CD4-positive, alpha-beta T cell treated with Interleukin-6 at 100 ng/mL for 8 hours (primary cell): ENCODE measurements at places on chromosomes 11 and 22.

GRCh38 chr11:73414977-73415651 lies 38.9 kb downstream of the RELT start:
- DNase-seq = no peak

DNA sequence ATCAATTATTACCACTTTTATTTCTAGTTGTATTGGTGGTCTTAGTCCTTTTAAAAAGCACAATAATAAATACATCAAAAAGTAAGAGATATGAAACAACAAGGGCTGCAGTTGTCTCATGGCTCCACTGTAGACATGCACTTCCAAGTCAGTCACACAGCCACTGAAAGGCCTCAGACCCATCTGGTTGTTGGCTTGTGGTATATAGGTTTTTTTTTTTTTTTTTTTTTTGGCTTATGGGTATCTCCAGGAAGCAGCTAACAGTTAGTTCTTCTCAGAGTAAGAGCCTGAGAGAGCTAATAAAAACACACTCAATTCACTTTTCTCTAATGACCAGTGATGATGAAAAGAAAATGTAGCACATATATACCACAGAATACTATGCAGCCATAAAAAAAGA lies 6.0 kb upstream of the OR52E6 start:
- DNase-seq = no peak

- DNase-seq = no peak
Measured at GRCh38 chr11:128018692-128019091, 568.7 kb downstream of the ETS1 start.

- DNase-seq = no peak
Measured at GRCh38 chr11:124978316-124978715, 24.3 kb downstream of the CCDC15 start.

DNA sequence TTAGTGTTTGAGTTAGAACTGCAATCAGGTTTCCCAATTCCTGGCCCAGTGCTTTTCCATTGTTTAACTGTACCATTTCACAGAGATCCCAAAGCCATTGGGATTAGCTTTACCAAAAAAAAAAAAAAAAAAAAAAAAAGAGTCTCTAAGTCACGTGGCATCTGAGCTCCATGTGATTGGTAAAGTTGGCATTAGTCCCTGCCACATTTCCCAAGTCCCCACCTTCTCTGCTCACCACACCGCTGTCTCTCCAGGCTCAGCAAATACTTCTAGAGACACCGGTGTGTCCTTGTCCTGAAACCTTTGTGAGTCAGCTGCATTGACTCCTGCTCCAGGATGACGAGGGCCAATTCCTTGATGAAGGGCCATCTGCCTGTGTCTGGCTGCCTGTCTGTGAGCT lies 305.3 kb downstream of the KIRREL3 start:
- DNase-seq = no peak

DNA sequence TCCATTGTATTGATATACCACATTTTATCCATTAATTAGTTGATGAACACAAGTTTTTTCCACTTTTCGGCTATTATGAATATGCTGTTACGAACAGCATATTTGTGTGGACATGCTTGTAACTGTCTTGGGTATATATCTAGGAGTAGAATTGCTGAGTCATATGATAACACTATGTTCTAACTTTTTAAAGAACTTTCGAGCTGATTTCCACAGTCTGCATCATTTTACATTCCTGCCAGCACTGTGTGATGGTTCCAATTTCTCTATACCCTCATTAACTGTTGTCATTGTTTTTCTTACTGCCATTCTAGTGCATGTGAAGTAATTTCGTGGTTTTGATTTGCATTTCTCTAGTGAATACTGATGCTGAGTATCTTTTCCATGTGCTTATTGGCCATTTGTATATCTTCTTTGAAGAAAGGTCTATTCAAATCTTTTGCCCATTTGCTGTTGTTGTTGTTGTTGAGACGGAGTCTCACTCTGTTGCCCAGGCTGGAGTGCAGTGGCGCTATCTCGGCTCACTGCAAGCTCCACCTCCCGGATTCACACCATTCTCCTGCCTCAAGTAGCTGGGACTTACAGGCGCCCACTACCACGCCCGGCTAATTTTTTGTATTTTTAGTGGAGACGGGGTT lies 7.4 kb upstream of the RCE1 start:
- DNase-seq = no peak

DNA sequence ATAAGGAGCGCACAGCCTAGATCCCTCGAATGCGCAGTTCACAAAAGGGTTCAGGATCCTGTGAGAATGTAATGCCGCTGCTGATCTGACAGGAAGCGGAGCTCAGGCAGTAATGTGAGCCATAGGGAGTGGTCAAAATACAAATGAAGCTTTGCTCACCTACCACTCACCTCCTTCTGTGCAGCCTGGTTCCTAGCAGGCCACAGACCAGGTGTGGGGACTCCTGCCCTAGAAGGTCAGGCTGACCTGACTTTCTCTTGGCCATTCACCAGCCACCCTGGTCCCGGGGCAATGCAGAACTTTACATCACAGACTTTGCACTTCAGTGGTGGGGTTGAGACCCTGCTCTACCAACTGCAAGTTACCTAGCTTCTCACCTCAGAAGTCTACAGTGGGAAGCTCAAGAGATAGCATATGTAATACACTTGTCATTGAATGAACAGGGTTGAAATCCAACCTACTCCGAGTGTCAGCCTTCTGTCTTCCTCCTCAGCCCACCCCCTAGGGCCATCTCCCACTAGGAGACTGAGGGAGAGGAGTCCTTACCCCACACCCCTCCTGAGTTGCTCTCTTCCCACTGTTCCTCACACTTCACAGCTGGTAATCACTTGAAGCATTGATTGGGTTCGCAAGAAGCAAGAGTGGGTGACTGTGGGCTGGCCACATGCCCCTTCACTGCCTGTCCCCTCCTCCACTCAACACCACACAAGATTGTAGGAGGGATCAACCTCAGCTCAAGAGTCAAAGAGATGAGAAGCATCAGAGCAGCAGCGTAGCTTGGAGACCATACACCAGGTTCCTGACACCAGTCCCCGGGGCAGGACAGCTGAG lies 2.0 kb upstream of the KCNJ1 start:
- no peak for DNase-seq

- DNase-seq = no peak
Measured at GRCh38 chr11:133305208-133305956, 226.9 kb downstream of the OPCML start.

- no peak for DNase-seq
Measured at GRCh38 chr22:31829505-31829904, 75.7 kb downstream of the DEPDC5 start.

- no peak for DNase-seq
Measured at GRCh38 chr11:94928117-94928990, 45.0 kb downstream of the CWC15 start.

DNA sequence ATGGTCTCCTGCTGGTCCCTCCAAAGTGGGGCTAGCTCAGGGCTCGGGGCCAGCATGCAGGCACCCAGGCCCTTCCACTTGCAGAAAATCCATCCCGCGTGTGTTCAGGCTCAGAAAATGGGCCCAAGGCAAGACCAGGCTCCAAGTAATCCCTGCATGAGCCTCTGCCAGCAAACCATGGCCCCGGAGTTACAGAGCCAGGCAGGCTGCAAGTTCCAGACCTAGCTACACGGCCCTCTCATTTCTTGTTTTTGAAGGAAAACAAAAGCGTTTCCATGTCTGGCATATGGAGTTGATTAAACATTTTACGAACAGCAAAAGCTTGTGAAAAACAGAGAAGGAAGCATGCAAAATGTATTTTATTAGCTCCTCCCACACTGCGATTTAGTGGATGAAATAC lies 29.7 kb downstream of the KIAA0930 start:
- DNase-seq = no peak

- no peak for DNase-seq
Measured at GRCh38 chr11:2247496-2247895, 22.9 kb downstream of the ASCL2 start.

GRCh38 chr11:8056810-8057463 lies 24.1 kb upstream of the TUB start:
- no peak for DNase-seq

GRCh38 chr11:10694486-10695239 lies 1.1 kb upstream of the IRAG1 start:
- no peak for DNase-seq

- no peak for DNase-seq
Measured at GRCh38 chr11:9626496-9627394, 37.1 kb upstream of the SWAP70 start.

DNA sequence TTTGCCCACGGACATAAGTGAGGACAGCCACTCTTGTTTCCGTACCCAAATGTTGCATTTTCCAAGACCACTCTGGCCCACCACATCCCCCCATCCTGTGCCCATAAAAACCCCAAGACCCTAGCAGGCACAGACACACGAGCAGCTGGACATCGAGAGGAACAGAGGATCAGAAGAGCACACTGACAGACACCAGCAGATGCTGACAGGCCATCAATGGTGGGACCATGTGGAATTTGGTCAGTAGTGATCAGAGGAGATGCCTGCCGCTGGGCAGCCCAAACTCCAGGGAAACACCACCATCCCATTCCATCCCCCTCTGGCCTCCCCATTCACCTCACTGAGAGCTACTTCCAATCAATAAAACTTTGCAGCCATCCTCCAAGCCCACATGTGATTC lies 87.0 kb downstream of the DLG2 start:
- DNase-seq = no peak

GRCh38 chr22:39449708-39450107 lies 7.1 kb upstream of the MGAT3 start:
- DNase-seq = no peak

GRCh38 chr11:43694477-43694876 lies 13.9 kb downstream of the HSD17B12 start:
- DNase-seq = no peak

DNA sequence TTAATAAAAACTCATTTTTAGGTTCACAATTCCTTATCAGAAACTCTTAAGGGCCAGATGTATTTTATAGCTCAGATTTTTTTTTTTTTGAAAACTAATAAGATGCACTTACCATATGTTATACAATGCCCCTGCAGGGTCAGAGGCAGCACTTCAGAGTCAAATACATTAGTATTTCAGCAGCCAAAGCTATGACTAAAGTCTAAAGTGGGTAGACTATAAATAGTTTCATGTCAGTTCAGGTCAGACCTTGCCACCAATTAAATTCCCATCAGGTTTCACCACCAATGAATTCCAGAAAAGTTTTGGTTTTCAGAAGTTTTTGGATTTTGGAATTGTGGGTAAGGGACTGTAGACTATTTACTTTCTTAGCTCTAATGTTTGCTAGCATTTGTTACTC lies 75.9 kb downstream of the FAM83F start:
- no peak for DNase-seq

DNA sequence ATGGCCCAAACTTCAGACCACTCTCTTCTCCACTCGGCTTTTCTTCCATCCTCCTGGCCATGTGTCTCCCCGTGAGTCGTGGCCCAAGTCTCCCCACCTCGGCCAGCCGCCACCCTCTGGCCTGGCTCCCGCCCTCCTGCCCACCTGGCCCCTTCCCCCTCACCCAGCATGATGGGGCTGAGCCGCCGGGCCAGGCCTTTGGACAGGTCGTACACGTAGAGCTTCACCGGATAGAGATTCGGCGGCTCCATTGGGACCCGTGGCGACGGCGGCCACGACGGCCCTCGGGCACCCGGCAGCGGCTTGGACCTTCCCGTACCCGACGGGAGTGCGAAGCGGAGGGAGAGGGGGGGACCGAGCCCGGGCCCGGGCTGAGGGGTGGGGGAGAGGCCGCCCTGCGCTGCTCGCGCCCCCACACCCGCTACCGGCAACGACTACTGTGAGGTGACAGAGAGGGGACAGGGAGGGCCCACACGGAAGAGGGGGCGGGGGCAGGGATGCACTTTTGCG lies at the start of gene DESI1:
TSS of gene DESI1 (minus strand) at position 455 of the 510 bp plus-strand sequence. CDS start at position 251, 204 bp downstream.
- DNase-seq = no peak

- DNase-seq = no peak
Measured at GRCh38 chr22:25777870-25778269, 35.9 kb downstream of the MYO18B start.

- no peak for DNase-seq
Measured at GRCh38 chr22:42895541-42895981, 38.5 kb upstream of the ARFGAP3 start.

DNA sequence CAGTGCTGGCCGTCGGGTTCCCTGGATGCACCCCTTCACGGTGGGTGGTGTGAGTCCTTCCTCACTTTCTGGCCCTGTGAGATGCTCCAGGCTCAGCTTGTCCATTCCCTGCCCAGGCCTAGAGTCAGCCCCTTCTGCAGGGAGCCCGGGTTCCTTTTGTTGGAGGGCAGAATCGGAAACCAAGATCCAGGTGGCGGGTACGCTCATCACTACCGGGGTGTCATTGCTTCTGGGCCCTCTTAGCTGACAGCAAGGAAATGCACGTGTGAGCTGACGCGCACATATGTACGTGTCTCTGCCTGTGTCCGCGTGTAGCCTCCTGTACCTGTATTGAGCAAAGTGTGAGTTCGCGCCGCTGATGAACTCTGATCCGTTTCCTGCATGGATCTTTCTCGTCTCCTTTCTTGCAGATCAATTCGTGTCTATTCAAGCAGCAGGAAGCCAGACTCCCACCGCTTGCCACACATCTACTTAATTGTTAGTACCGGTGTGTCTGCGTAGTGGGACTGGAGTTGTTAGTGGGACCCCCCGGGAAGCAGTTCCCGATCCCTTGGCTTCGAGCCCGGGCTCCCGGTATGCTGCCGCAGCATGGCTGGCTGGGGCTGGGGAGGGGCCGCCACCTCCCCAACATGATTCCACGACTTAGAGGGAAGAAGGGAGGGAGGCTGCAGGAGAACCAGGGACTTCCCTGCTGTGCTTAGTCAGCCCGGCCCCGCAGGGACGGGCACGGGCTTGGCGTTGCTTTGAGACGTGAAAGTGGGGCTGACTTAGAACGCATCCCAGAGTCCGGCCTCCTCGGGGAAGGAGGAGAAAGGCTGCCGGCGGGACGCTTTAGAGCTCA lies 35.9 kb upstream of the GRAMD4 start:
- no peak for DNase-seq

GRCh38 chr11:109726061-109726460 lies 304.1 kb downstream of the C11orf87 start:
- DNase-seq = no peak

DNA sequence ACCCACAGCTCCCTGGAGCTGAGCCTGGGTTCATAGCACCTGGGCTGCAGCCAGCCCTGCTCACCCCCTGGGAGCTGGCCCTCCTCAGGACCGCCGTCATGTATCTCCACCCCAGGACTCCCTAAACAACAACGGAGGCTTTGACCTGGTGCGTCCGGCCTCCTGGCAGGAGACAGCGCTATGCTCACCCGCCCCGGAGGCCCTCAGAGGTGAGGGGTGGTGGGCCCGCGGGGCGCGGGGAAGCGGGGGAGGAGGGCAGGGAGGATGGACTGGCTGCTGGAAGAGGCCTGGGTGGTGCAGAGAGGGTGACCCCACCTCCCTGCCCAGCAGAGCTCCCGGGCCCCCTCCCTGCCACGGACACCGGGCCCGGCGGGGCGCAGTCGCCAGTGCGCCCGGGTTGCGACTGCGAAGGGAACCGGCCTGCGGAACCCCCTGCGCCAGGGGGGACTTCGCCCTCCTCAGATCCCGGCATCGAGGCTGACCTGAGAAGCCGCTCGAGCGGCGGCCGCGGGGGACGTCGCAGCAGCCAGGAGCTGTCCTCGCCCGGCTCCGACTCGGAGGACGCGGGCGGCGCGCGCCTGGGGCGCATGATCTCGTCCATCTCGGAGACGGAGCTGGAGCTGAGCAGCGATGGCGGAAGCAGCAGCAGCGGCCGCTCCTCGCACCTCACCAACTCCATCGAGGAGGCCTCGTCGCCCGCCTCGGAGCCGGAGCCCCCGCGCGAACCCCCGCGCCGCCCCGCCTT lies 3.1 kb downstream of the MAPK8IP2 start:
- no peak for DNase-seq

GRCh38 chr11:34405079-34405858 lies 33.5 kb upstream of the CAT start:
- DNase-seq = peak; percentile 6
